NCI-H146 (cell line): ENCODE measurements at places on chromosomes 6 and 20.

- DNase-seq, result no peak
Measured at GRCh38 chr6:42241915-42242314, 24.3 kb upstream of the MRPS10 start.

DNA sequence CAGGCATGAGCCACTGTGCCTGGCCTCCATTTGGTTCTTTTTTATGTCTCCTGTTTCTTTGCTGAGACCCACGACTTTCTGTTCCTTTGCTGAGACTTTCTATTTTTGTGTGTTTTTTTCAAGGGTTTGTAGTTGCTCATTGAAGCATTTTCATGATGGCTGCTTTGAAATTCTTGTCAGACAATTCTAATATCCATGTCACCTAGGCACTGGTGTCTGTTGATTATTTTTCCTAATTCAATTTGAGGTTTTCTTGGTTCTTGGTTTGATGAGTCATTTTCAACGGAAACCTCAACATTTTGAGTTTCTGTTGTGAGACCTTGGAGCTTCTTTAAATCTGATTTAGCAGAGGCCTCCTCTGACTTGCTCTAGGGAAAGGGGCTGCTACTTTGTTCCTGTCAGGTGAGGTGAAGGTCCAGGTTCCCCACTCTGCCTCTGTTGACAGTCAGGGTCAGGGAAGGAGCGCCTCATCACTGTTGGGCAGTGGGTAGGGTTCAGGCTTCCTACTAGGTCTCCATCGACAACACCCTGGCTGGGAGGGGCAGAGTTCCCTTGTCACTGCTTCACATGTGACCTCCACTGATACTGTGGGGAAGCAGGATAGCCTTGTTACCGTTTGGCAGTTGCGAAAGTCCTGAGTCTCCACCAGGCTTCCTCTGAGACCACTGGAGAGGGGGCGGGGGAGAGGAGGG is 67.2 kb upstream of the RNF24 start:
- no peak for DNase-seq

- DNase-seq, result no peak
Measured at GRCh38 chr6:109315341-109316110, 66.7 kb downstream of the CD164 start.

GRCh38 chr6:31083742-31084354 is 28.5 kb downstream of the C6orf15 start:
- no peak for DNase-seq

GRCh38 chr20:24304291-24304690 is 165.1 kb upstream of the SYNDIG1 start:
- no peak for DNase-seq

DNA sequence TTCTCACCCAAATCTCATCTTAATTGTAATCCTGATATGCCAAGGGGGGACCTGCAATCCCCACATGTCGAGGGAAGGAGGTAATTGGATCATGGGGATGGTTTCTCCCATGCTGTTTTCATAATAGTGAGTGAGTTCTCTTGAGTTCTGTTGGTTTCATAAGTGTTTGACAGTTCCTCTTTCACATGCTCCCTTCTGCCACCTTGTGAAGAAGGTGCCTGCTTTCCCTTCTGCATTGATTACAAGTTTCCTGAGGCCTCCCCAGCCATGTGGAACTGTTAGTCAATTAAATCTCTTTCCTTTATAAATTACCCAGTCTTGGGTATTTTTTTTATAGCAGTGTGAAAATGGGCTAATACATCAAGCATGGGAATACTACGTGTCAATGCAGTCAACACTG is 925.0 kb upstream of the MAN1A1 start:
- no peak for DNase-seq

- DNase-seq, result peak; percentile 14
Measured at GRCh38 chr6:116008470-116009243, 52.0 kb downstream of the FRK start.

GRCh38 chr6:33824461-33825154 is 20.8 kb upstream of the MLN start:
- DNase-seq, result no peak

- DNase-seq, result no peak
Measured at GRCh38 chr6:50608421-50608820, 104.9 kb upstream of the TFAP2D start.

GRCh38 chr6:15176816-15177370 is 69.0 kb upstream of the JARID2 start:
- no peak for DNase-seq

DNA sequence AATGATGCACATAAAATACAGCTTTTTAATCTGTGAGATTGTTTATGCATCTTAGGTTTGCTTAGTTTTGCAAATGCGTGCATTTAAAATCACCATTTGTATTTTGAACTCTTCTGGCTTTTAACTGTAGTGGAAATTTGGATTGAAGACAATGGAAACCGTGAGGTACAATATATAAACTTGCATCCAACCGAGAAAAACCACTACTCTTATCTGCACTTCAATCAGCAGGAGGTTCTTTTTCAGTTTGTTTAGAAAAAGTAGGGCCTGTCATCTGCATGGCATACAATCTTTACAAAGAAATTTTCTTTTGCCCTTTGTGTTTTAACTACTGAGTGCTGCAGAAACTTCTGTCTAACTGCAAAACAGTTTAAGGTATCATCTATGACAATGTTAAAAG is 132.8 kb downstream of the LAMA2 start:
- no peak for DNase-seq

DNA sequence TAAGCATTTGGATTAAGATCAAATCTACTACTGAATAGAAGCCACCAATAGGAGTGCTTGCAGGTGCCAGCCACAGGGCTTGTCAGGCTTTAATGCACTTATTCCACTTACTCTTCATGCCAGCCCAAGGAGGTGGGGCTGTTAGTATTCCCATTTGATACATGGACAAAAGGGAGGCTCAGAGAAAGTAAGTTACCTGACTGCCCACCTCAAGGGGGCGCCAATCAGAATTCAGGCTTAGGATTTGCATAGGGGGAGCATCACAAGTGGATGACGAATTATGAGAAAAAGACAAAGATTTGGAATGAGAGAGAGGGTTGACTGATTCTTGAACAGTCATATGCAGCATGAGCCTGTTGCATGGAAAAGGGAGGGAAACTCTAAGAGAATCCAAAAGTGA is 188.4 kb upstream of the TSHZ2 start:
- DNase-seq, result peak; percentile 5

DNA sequence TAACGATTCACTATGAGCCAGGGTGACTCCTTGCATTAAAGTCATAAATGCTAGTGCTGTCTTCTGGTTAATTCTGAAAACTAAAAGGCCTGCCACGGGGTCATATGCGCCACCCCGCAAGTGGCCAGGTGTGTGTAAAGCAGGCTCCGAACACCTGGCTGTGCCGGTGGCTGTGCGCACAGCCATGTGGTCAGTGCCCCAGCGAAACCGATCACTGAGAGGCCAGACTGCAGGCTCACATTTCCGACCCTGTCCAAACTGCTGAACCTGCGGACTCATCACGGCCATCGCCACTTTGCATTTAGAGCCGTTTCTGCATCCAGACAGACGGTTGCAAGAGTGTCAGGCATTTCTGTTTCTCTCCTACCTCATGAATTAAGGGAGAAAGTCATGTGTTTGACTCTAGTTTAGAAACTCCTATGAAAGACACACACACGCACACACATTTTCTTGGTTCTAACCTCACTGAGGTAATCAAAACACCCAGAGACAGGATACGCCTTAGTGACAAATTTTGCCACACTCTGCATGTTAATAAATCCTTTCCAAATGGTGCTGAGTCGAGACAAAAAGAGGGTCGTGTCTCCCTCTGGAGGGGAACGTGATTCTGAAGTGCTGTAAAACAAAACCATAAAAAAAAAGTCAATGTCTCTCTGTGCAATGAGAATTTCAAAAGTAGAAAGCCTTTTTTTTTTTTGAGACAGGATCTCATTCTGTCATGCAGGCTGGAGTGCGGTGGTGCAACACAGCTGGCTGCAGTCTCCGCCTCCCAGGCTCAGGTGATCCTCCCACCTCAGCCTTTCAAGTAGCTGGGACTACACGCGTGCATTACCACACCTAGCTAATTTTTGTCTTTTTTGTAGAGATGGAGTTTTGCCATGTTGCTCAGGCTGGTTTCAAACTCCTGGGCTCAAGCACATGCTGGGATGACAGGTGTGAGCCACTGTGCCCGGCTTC is 31.0 kb upstream of the TCFL5 start:
- no peak for DNase-seq

DNA sequence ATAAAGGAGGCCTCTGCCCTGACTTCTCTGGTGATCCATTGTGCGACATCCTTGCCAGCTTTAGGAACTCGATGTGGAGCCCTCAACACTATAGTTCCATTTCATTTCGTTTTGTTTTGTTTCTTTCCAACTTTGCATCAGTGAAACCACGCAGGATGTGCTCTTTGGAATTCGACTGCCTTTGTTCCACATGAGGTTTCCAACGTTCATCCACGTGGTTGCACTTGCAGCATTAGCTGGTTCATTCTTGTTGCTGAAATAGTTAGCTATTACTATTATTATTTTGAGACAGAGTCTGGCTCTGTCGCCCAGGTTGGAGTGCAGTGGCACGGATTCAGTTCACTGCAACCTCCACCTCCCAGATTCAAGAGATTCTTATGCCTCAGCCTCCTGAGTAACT is 61.3 kb upstream of the ZNFX1 start:
- no peak for DNase-seq

DNA sequence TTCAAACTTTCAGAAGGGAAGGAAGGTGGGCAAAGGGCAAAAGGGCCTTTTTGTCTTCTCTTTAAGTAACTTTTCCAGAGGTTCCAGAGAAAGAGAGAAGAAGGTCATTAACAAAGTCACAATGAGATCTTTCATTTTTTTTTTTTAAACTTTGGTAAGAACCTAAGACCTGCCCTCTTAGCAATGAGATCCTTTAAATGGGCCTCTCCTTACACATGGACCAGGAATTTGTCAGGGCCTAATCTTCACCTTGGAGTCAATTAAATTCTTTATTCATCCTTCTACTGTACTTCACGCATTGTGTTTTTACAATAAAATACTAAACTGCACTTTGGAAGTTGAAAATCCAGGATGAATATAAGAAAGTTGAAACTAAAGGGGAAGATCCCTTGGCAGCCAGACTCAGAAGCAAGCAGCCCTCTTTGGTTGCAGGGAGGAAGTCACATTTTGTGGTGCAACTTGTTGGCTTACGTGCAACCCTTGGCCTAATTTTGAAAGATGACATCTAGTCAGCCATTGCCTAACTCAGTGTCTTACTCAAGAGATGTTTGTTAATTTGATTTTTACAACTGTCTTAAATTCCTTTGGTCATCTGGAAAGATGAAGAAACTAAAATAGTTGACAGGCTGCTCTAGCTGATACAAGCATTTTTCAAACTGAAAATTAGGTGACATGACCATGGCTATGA is 11.9 kb upstream of the TMEM170B start:
- DNase-seq, result no peak

DNA sequence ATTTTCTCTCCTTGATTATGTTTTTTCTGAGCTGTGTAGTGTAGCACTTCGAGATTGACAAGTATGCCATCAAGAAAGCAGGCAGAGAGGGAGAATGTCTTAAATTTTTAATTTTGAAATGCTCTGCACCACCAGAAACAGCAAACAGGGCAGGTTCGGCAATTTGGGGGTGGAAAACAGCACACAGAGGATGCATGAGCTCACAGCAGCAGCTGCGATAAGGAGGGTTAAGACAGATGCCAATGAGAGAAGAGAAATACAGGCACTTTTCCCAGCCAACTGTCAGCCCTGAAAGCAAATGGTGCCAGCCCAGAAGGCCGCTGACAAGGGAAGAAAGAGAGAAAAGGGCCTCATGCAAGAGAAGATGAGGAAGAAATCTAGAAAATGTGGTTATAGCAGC is 15.1 kb upstream of the SNRPB2 start:
- peak; percentile 2 for DNase-seq

- peak; percentile 41 for DNase-seq
Measured at GRCh38 chr6:25484900-25485299, 167.1 kb upstream of the SCGN start.

- DNase-seq, result no peak
Measured at GRCh38 chr6:5095236-5095635, 10.1 kb downstream of the PPP1R3G start.

- DNase-seq, result no peak
Measured at GRCh38 chr6:47209632-47210031, 100.1 kb downstream of the TNFRSF21 start.

- DNase-seq, result no peak
Measured at GRCh38 chr6:68741501-68742386, 106.7 kb downstream of the ADGRB3 start.

DNA sequence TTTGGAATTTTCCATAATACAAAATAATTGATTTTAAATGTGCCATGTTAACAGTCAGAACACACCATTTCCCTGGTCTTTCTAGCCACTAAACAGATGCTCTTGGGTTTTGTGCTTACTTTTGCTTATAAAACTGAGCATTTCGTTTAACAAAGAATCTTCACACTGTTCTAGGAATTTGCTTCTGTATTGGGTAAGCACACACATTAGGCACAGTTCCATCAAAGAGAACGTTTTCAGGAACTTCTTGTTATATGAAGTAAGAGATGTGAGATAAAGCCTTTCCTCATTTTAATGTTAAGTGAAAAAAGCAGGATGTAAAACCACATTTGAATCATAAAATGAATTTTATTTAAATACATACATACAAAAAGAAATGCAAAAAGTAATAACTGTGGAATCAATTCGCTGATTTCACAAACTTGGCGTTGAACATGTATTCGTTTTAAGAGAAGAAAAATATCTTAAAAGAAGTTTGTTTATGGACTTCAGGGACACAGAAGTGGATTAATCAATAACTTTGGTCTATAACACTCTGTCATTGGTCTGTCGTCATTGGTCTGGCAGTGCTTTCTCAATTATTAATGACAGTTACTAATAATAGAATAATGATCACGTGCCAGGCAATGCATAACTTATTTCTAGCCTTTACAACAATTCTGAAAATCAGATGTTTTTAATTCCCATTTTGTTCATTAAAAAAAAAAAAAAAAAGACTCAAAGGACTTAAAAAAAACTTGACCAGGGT is 199.9 kb upstream of the PRDM1 start:
- DNase-seq, result no peak

GRCh38 chr20:55855052-55855451 is 150.3 kb downstream of the CBLN4 start:
- DNase-seq, result no peak

GRCh38 chr20:31637660-31638059 is at the start of gene COX4I2:
Gene COX4I2, plus strand, starts transcription at chr20:31637912. Its CDS starts 1,106 bp downstream, at chr20:31639018.
- no peak for DNase-seq

DNA sequence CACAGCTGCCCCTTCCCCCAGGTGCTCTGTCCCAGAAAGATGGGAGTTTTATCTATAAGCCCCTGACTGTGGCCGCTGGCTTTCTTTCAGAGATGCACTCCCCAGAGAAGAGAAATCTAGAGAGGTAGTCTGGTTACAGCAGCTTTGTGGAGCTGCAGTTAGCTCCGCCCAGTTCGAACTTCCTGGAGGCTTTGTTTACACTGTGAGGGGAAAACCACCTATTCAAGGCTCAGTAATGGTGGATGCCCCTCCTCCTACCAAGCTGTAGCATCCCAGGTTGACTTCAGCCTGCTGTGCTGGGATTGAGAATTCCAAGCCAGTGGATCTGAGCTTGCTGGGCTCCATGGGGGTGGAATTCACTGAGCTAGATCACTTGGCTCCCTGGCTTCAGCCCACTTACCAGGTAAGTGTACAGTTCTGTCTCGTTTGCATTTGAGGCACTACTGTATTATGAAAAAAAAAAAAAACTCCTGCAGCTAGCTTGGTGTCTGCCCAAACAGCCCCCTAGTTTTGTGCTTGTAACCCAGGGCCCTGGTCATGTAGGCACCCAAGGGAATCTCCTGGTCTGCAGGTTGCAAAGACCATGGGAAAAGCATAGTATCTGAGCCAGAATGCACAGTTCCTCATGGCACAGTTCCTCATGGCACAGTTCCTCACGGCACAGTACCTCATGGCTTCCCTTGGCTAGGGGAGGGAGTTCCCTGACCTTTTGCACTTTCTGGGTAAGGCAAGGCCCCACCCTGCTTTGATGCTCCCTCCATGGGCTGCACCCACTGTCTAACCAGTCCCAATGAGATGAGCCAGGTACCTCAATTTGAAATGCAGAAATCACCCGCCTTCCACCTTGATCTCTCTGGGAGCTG is 275.0 kb downstream of the CENPW start:
- DNase-seq, result peak; percentile 10
